ENCODE measurements at places on chromosomes 11 and 22. TPM values are rescaled to one million over a fixed set of nuclear protein-coding genes. Genes with fewer than 3 reads are reported as not detected.

The PSMC3 gene
- total RNA-seq, result 115 TPM

The TRMT112 gene
- 151 TPM for total RNA-seq

The ASPHD2 gene
- total RNA-seq, result 9.3 TPM

- H3K36me3 ChIP-seq, result peaks cover 22% of the 10 kb centered on the region
- H3K4me1 ChIP-seq, result peaks cover 41% of the 10 kb centered on the region
- DNase-seq, result no peak
- peak overlapping the region; percentile 71 for H3K27ac ChIP-seq
- H3K27me3 ChIP-seq, result no peaks in the 10 kb centered on the region
- peak overlapping the region; percentile 1 for H3K4me3 ChIP-seq
Measured at GRCh38 chr11:65654375-65655349, 8.1 kb downstream of the RELA start.

- H3K27me3 ChIP-seq, result no peaks in the 10 kb centered on the region
- no peak overlapping the region for H3K27ac ChIP-seq
- H3K4me3 ChIP-seq, result no peak overlapping the region
Measured at GRCh38 chr11:122743949-122744348, 88.4 kb downstream of the UBASH3B start.

- H3K27ac ChIP-seq, result peak overlapping the region; percentile 32
- peaks cover 41% of the 10 kb centered on the region for H3K4me1 ChIP-seq
Measured at GRCh38 chr11:119087747-119088241, 3.1 kb downstream of the HMBS start.

The ALKBH3 gene
- total RNA-seq, result 37.8 TPM

- DNase-seq, result no peak
- H3K27me3 ChIP-seq, result peaks cover 5% of the 10 kb centered on the region
- H3K36me3 ChIP-seq, result no peaks in the 10 kb centered on the region
- H3K27ac ChIP-seq, result no peak overlapping the region
Measured at GRCh38 chr11:6127881-6128280, 20.4 kb downstream of the OR56B4 start.

GRCh38 chr11:134498326-134499139 lies 86.5 kb upstream of the B3GAT1 start:
- DNase-seq, result peak; percentile 18
- H3K27ac ChIP-seq, result no peak overlapping the region
- H3K4me1 ChIP-seq, result no peaks in the 10 kb centered on the region
- H3K36me3 ChIP-seq, result no peaks in the 10 kb centered on the region
- H3K4me3 ChIP-seq, result no peak overlapping the region

GRCh38 chr22:43432883-43433415 lies 21.1 kb downstream of the MPPED1 start:
- H3K27ac ChIP-seq, result no peak overlapping the region
- H3K27me3 ChIP-seq, result peaks cover 4% of the 10 kb centered on the region
- DNase-seq, result no peak
- H3K36me3 ChIP-seq, result no peaks in the 10 kb centered on the region

DNA sequence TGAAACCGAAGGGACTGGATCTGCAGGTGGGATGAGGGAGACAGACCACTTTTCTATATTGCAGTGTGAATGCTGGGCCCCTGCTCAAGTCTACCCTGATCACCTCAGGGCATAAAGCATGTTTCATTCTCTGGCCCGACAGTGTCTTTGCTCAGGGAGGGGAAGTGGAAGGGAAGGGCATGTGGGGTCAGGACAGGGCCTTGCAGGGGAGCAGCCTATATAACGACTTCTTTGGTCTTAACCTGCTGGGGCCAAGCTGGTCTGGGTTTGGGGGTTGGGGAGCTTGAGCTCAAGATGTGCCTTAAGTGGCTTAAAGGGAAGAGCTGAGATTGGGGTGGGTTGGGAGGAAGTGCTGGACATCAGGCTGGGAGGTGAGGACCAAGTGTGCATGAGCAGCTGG lies 86.4 kb downstream of the GDPD4 start:
- H3K27ac ChIP-seq, result no peak overlapping the region
- H3K36me3 ChIP-seq, result no peaks in the 10 kb centered on the region
- H3K27me3 ChIP-seq, result peaks cover 6% of the 10 kb centered on the region
- no peak for DNase-seq
- H3K4me3 ChIP-seq, result no peak overlapping the region
- H3K4me1 ChIP-seq, result no peaks in the 10 kb centered on the region

GRCh38 chr11:106681435-106681834 lies 336.8 kb downstream of the GUCY1A2 start:
- no peaks in the 10 kb centered on the region for H3K36me3 ChIP-seq
- no peak overlapping the region for H3K27ac ChIP-seq
- no peak for DNase-seq
- no peaks in the 10 kb centered on the region for H3K4me1 ChIP-seq
- H3K27me3 ChIP-seq, result no peaks in the 10 kb centered on the region

The CLDN5 gene
- total RNA-seq, result not detected

GRCh38 chr11:17768547-17768946 lies 34.0 kb downstream of the KCNC1 start:
- no peaks in the 10 kb centered on the region for H3K36me3 ChIP-seq
- H3K4me1 ChIP-seq, result no peaks in the 10 kb centered on the region
- no peak for DNase-seq
- H3K27ac ChIP-seq, result no peak overlapping the region
- no peaks in the 10 kb centered on the region for H3K27me3 ChIP-seq

The ARHGAP20 gene
- 0.14 TPM for total RNA-seq

DNA sequence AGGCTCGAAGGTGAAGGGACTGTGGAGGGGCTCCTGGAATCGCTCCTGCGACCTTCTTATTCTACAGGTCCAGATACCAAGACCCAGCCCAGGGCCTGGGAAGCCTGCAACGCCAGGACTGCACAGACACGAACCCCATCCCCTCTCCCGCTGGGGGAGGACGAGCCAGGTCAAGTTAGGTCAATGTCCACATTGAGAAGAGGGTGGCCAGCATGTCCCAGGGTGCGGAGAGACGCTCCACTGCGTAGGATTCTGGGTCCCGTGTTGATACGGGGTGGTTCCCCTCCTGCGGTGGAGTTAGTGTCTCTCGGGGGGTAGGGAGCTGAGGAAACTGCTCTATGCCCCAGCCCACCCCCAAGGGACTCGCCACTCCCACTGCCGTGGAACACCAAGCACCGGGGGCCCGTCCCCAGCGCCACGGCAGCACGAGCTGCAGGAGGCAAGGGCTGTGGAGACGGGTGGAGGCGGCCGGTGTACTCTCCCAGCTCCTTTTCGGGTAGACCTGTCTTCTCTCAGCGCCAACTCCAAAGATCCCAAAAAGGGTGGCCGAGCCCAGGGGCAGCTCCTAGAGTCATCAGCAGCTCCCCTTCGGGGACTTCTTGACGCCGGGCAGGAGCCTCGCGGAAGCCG lies 1.6 kb downstream of the GSC2 start:
- peaks cover 64% of the 10 kb centered on the region for H3K27me3 ChIP-seq
- no peak overlapping the region for H3K27ac ChIP-seq
- no peak for DNase-seq
- peak overlapping the region; percentile 61 for H3K4me3 ChIP-seq
- H3K36me3 ChIP-seq, result no peaks in the 10 kb centered on the region
- peaks cover 13% of the 10 kb centered on the region for H3K4me1 ChIP-seq

- DNase-seq, result no peak
- no peaks in the 10 kb centered on the region for H3K36me3 ChIP-seq
- no peaks in the 10 kb centered on the region for H3K4me1 ChIP-seq
- no peak overlapping the region for H3K4me3 ChIP-seq
Measured at GRCh38 chr11:1201395-1202153, 21.3 kb upstream of the MUC5B start.

The DAGLA gene
- total RNA-seq, result 0.08 TPM

The TMEM121B gene
- 0.08 TPM for total RNA-seq

GRCh38 chr11:256952-257737 lies 20.4 kb downstream of the PSMD13 start:
- peaks cover 3% of the 10 kb centered on the region for H3K27me3 ChIP-seq
- H3K27ac ChIP-seq, result no peak overlapping the region
- peaks cover 2% of the 10 kb centered on the region for H3K4me1 ChIP-seq
- H3K36me3 ChIP-seq, result peaks cover 5% of the 10 kb centered on the region

DNA sequence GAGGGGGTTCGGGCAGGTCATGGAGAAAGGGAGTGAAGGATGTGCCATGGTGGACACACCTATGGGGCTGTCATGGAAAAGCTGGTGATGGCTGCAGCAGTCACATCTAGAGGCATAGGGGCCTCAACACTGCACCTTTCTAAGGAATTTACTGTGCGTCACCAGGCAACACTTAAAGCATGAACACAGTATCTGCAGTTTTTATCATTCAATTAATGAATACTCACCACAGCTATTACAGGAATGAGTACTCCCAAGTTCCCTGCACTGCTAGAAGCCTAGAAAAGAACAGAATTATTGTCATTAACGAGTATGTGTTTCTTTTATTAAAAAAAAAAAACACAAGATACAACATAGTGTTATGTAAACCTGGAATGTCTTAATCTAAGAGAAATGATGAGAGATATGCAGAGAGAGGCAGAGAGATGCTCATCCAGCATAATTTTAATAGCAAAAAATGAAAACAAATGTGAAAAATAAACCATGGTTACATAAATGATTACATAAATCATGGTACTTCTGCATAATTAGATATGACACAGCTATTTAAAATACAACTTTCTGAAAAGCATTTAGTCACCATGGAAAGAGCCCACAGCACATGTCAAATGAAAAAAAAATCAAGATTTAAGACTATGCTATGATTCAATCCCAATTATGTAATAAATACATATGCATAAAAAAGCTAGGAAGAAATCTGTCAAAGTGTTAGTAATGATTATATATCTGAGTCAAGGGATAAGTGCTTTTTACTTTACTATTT lies 19.2 kb downstream of the SERPIND1 start:
- no peak overlapping the region for H3K4me3 ChIP-seq
- no peak for DNase-seq
- no peaks in the 10 kb centered on the region for H3K27me3 ChIP-seq
- H3K27ac ChIP-seq, result no peak overlapping the region
- H3K36me3 ChIP-seq, result peaks cover 19% of the 10 kb centered on the region
- no peaks in the 10 kb centered on the region for H3K4me1 ChIP-seq

- no peak for DNase-seq
- peaks cover 38% of the 10 kb centered on the region for H3K36me3 ChIP-seq
- peak overlapping the region; percentile 62 for H3K27ac ChIP-seq
- no peak overlapping the region for H3K4me3 ChIP-seq
Measured at GRCh38 chr11:102367364-102367763, 20.4 kb downstream of the BIRC2 start.

DNA sequence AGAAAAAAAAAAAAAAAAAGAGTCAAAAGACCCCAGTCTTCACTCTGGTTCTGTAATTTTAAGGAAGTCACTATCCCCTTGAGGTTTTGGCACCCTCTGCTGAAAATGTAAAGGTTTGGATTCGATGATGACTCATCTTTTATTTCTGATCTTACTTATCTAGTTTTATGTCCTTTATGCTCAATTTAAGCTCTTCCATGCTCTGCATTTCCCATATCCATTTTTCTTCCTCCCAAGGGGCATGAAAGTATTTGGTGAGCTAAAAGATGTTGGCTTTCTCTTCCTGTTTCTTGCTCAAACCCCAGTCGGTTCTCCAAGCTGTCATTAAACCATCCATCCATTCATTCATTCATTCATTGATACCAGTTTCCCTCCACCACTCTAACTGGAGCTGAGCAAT lies 61.0 kb upstream of the CDON start:
- no peak for DNase-seq
- H3K4me3 ChIP-seq, result no peak overlapping the region
- no peaks in the 10 kb centered on the region for H3K4me1 ChIP-seq

DNA sequence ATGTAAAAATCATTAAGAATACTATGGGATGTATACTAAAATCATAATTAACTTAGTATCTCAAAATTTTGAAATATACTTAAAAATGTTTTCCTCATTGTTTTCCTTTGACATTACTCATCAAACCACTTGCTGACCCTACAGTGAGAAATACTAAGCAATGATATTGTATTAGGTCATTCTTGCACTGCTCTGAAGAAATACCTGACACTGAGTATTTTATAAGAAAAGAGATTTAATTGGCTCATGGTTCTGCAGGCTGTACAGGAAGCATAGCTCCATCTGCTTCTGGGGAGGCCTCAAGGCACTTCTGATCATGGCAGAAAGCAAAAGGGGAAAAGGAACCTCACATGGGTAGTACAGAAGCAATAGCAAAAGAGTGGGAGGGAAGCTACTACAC lies 950.9 kb upstream of the CHORDC1 start:
- no peaks in the 10 kb centered on the region for H3K27me3 ChIP-seq
- H3K4me3 ChIP-seq, result no peak overlapping the region
- DNase-seq, result no peak
- no peaks in the 10 kb centered on the region for H3K4me1 ChIP-seq

GRCh38 chr11:94856443-94856842 lies 88.3 kb downstream of the AMOTL1 start:
- H3K4me1 ChIP-seq, result no peaks in the 10 kb centered on the region
- H3K27me3 ChIP-seq, result no peaks in the 10 kb centered on the region
- no peak overlapping the region for H3K27ac ChIP-seq
- no peak overlapping the region for H3K4me3 ChIP-seq

The HBG2 gene
- not detected for total RNA-seq

DNA sequence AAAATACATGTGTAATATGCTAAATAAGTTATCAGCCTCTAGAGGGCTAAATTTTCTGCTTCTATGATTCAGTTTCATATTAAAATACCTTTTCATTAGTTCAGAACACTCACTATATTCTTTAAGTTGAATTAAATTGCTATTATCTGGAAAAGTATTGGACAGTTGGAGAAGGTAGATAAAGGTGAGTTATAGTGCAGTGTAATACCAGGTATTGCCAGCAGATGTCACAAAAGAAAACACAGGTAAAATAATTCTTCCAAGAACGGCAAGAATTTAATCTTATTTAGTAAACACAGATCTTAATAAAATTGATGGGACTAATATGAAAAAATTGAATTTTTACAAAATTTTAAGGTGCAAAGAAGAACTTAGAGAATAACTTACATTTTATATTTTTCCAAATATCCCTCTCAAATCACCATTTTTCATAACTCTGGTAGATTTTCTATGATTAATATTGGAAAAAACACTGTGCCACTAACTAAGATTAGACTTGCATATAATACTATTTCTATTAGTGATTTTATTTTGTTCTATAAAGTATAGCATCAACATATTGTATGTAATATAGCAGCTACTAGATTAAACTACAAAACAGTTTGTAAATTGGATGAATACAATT lies 1.7 kb upstream of the LRRC4C start:
- no peak overlapping the region for H3K27ac ChIP-seq
- peaks cover 3% of the 10 kb centered on the region for H3K27me3 ChIP-seq
- H3K36me3 ChIP-seq, result no peaks in the 10 kb centered on the region
- H3K4me3 ChIP-seq, result no peak overlapping the region

The MOGAT2 gene
- not detected for total RNA-seq

The OR52N4 gene
- 1.8 TPM for total RNA-seq

DNA sequence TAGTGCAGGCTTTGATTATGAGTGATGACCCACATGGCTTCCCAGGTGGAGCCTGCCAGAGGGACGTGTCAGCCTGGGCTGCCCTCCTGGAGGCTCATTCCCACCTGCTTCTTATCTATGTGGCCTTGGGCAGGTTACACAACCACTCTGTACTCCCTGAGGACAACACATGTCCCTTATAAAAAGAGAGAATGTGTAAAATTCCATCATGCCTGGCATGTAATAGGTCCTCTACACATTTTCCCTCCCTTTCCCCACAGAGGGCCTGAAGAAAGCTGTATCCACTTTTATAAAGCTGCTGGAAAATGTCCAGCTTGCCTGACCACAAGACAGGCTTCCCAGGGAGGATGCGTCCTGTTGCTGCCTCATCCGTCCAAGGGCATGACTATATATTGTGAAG lies 55.0 kb upstream of the VSTM5 start:
- H3K27ac ChIP-seq, result no peak overlapping the region
- H3K4me3 ChIP-seq, result no peak overlapping the region
- no peaks in the 10 kb centered on the region for H3K36me3 ChIP-seq
- DNase-seq, result no peak

Measured in activated naive CD8-positive, alpha-beta T cell treated with anti-CD3 and anti-CD28 coated beads, Interleukin-2, amount 10 ng/mL, durations not matched to agents 7 days and 5 days (primary cell).